T-cell (primary cell): ENCODE measurements at places on chromosomes 1 and 21.

DNA sequence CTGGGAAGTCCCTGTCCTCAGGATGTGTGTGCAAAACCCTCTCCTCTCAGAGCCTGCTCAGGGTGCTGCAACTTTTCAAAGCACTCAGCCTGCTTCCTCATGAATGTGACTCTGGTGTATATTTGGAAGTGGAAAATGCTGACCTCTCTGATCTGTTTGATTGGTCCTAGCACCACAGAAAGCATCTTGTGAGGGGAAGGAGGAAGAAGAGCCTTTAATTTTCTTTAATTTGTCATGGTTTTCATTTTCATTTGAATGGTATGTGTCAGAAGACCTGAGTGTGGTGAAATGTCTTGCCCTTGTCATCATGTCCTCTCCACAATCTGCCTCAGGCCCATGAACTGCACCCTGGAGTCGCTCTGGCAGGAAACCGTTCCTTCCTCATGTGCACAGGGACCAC is 383.5 kb downstream of the NTNG1 start:
- no peaks in the 10 kb centered on the region for H3K27me3 ChIP-seq
- no peaks in the 10 kb centered on the region for H3K36me3 ChIP-seq
- H3K4me1 ChIP-seq, result no peaks in the 10 kb centered on the region
- DNase-seq, result no peak
- no peak overlapping the region for H3K27ac ChIP-seq
- H3K4me3 ChIP-seq, result no peak overlapping the region

DNA sequence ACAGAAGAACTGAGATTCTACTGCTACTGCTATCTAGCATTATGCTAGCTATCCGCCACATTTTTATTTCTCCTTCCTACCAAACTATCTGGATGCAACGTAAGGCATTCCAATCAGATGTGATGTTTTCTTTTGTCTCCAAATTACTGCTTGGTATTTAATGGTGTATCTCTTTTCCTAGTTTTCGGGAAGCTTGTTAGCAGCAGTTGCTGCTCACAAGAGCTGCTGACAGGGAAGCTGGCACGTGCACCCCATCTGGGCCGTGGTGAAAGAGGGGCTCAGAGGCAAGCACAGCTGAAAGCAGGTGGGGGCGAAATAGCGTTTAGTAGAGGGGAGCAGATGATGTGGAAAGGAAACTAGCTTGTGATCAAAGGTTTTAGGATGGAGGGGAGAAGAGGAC is 57.3 kb downstream of the JAK1 start:
- H3K36me3 ChIP-seq, result no peaks in the 10 kb centered on the region
- no peaks in the 10 kb centered on the region for H3K27me3 ChIP-seq
- H3K4me1 ChIP-seq, result peaks cover 23% of the 10 kb centered on the region
- no peak overlapping the region for H3K4me3 ChIP-seq

GRCh38 chr1:177439301-177439700 is 268.5 kb downstream of the BRINP2 start:
- no peak for DNase-seq
- H3K27ac ChIP-seq, result no peak overlapping the region
- H3K4me3 ChIP-seq, result no peak overlapping the region
- no peaks in the 10 kb centered on the region for H3K36me3 ChIP-seq
- no peaks in the 10 kb centered on the region for H3K27me3 ChIP-seq

GRCh38 chr1:235011064-235011598 is 117.5 kb downstream of the TOMM20 start:
- peak overlapping the region; percentile 96 for H3K27ac ChIP-seq
- H3K4me3 ChIP-seq, result peak overlapping the region; percentile 48
- peaks cover 2% of the 10 kb centered on the region for H3K36me3 ChIP-seq
- peaks cover 37% of the 10 kb centered on the region for H3K4me1 ChIP-seq
- H3K27me3 ChIP-seq, result no peaks in the 10 kb centered on the region
- peak; percentile 65 for DNase-seq

- no peak overlapping the region for H3K27ac ChIP-seq
- no peak overlapping the region for H3K4me3 ChIP-seq
- H3K27me3 ChIP-seq, result no peaks in the 10 kb centered on the region
- H3K36me3 ChIP-seq, result no peaks in the 10 kb centered on the region
- DNase-seq, result no peak
- peaks cover 20% of the 10 kb centered on the region for H3K4me1 ChIP-seq
Observed at GRCh38 chr1:17441265-17441992, 2.0 kb upstream of the RCC2 start.

DNA sequence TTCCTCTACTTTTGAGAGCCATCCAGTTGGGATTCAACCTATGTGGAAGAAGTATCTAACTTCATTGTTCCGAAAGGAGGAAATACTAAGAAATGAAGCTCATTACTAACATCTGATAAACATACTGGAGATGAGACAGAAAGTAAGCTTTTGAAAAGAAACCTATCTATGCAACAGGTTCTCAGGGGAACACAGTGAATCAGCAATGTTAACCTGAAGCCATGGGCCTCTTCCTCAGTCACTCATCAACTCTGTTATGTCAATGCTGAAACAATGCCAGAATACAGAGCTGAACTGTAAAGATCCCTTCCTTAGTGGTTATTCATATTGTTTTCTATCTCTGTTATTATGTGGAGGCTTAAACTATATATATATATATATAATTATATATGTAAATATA is 55.5 kb upstream of the ESRRG start:
- DNase-seq, result no peak
- no peak overlapping the region for H3K4me3 ChIP-seq
- H3K36me3 ChIP-seq, result no peaks in the 10 kb centered on the region
- H3K27me3 ChIP-seq, result no peaks in the 10 kb centered on the region
- no peaks in the 10 kb centered on the region for H3K4me1 ChIP-seq
- no peak overlapping the region for H3K27ac ChIP-seq

DNA sequence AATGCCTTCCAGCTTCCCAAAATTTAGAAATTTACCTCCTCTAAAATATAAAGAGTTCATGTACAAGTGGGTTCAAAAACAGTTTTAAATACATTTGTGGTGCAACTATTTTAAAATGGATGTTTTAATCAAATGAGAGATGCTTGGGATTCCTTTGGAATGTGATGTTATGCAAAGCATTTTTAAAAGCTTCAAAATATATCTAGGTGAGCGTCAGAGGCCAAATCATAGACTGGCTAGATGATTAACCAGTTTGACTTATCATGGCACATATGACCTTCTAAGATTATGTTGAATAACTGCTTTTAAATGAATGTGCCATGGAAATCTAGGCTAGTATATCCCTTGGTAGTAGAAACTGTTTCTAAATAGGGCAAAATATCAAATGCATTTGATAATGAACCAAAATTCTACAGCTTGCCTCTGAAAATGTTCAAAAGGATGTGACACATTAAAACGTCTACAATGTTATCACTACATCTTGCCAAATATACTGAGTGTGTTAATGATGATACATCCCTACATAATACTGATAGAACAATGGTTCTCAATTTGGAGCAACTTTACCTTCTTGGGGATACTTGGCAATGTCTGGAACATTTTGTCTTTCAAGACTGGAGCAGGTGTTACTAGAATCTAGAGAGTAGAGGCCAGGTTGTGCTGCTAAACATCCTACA is 650.9 kb upstream of the ADGRL2 start:
- H3K27me3 ChIP-seq, result no peaks in the 10 kb centered on the region
- H3K4me3 ChIP-seq, result no peak overlapping the region
- no peaks in the 10 kb centered on the region for H3K36me3 ChIP-seq
- no peak overlapping the region for H3K27ac ChIP-seq
- no peak for DNase-seq
- H3K4me1 ChIP-seq, result no peaks in the 10 kb centered on the region

DNA sequence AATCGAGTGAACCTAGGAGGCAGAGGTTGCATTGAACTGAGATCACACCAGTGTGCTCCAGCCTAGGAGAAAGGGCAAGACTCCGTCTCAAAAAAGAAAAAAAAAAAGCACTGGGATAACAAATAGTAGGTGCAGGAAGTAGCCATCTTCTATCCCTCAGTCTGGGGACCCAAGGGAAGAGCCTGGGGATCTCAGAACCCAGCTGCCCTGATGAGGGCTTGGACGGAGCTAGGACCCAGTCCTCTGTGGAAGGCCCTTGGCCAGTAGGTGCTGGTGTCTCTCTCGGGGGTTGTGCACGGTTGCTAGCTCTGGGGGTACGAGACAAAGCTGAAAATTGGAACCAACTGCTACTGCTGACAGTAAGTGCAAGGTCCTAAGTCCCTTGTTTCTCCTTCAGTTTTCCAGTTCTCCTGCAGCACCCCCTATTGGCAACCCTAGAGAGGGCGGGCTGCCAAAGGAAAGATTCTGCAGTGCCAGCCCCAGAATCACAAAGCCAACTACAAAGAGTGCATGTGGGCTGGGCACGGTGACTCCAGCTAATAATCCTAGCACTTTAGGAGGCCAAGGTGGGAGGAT is 57.6 kb upstream of the KIF1B start:
- H3K36me3 ChIP-seq, result peaks cover 10% of the 10 kb centered on the region
- no peak for DNase-seq
- no peaks in the 10 kb centered on the region for H3K27me3 ChIP-seq

- no peak overlapping the region for H3K27ac ChIP-seq
- H3K27me3 ChIP-seq, result no peaks in the 10 kb centered on the region
- peaks cover 2% of the 10 kb centered on the region for H3K36me3 ChIP-seq
- no peak overlapping the region for H3K4me3 ChIP-seq
- H3K4me1 ChIP-seq, result peaks cover 7% of the 10 kb centered on the region
Observed at GRCh38 chr1:206461602-206462455, 8.4 kb upstream of the IKBKE start.

DNA sequence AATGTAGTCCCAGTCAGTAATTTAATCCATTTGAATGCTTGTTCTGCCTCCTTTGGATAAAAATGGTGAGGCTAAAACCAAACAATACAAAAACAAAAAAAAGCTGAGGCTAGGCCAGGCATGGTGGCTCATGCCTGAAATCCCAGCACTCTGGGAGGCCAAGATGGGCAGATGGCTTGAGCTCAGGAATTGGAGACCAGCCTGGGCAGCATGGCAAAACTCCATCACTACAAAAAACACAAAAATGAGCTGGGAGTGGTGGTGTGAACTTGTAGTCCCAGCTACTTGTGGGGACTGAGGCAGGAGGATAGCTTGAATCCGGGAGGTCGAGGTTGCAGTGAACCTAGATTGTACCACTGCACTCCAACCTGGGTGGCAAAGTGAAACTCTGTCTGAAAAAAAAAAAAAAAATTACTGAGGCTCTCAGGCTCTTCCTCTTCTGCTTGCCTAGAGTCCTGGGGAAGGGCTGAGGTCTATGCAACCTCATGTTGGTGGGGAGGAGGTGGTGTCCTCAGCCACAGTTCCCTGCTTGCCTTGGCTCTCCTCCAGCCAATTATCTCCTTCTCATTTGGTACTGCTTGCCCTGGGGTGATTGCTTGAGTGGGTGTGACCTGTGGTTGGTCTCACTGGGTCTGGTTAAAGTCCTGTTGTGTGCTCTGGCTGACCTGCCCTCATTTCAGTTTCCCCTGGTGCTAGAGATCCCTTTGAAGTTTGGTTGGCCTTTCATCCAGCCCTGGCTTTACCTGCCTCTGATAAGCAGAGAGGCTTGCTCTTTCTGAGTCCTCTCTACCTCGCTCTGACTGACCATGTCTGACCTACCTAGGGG is 20.9 kb downstream of the S1PR1 start:
- H3K36me3 ChIP-seq, result no peaks in the 10 kb centered on the region
- no peak overlapping the region for H3K4me3 ChIP-seq
- peaks cover 32% of the 10 kb centered on the region for H3K4me1 ChIP-seq
- H3K27ac ChIP-seq, result peak overlapping the region; percentile 58

DNA sequence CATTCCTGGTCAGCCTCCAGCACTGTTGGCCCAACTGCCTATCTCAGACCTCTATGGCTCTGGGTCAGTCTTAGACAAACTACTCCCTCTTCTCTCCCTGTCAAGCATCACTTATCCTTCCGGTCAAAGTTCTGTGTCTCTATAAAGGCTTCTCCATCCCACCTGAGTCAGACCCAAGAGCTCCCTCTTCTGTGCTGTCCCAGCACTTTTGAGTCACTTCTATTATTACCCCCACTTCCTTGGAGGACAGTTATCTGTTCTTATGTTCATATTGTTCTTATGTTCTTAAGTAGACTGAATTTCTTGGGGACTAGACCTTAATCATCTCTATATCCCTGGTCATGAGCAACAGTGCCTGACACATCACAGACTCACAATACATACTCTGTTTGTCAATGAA is 29.2 kb upstream of the IL10 start:
- peaks cover 4% of the 10 kb centered on the region for H3K27me3 ChIP-seq
- no peak overlapping the region for H3K27ac ChIP-seq
- no peak overlapping the region for H3K4me3 ChIP-seq
- DNase-seq, result no peak
- H3K36me3 ChIP-seq, result no peaks in the 10 kb centered on the region

DNA sequence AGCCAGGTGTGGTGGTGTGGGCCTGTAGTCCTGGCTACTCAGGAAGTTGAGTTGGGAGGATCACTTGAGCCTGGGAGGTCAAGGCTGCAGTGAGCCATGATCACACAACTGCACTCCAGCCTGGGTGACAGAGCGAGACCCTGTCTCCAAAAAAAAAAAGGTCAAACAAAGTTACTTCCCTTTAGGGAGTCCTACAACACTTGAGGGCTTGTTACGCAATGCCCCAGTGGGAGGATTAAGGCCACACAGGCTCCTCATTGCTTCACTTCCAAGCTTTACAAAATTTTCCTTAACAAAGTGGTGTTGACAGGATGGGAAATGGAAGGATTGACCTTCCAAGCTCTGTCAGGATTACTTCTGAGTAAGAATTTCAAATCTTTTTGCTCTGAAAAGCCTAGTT is 6.2 kb upstream of the EXTL1 start:
- H3K4me1 ChIP-seq, result peaks cover 5% of the 10 kb centered on the region
- no peak for DNase-seq
- peaks cover 11% of the 10 kb centered on the region for H3K27me3 ChIP-seq
- no peak overlapping the region for H3K27ac ChIP-seq
- H3K36me3 ChIP-seq, result no peaks in the 10 kb centered on the region

DNA sequence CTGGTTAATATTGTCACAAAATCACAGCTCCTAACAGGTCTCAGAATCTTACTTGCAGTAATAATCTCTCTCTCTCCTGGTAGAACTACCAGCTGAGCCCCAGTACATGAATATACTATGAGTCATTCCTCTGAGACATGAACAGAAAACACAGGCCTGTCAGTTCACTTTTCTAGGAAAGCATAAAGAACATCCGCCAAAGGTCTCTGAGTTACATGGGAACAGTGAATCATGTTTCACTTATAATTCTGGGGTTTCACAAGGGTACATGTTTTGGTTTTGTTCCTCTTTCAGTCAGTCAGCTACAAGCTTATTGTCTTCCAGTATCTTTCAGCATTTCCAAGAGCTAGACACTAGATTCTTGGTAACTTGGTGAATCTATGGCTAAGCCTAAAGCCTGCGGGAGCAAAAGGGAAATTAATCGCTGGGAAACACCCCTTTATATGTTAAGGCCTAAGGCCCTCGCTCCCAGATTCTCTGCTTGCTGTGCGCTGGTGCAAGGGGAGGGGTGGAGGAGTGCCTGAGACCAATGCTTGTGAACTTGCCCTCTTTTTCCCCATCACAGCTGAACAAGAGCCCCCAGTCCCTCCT is 31.7 kb downstream of the IFNGR2 start:
- H3K4me1 ChIP-seq, result no peaks in the 10 kb centered on the region
- H3K27ac ChIP-seq, result peak overlapping the region; percentile 6
- no peaks in the 10 kb centered on the region for H3K27me3 ChIP-seq
- H3K4me3 ChIP-seq, result no peak overlapping the region
- peaks cover 21% of the 10 kb centered on the region for H3K36me3 ChIP-seq
- no peak for DNase-seq

- H3K4me3 ChIP-seq, result no peak overlapping the region
- peaks cover 15% of the 10 kb centered on the region for H3K4me1 ChIP-seq
- no peak overlapping the region for H3K27ac ChIP-seq
Observed at GRCh38 chr1:156689953-156690674, 12.9 kb upstream of the NES start.

GRCh38 chr1:53115403-53116306 is 26.8 kb downstream of the SLC1A7 start:
- no peak overlapping the region for H3K4me3 ChIP-seq
- no peaks in the 10 kb centered on the region for H3K36me3 ChIP-seq
- H3K27me3 ChIP-seq, result peaks cover 26% of the 10 kb centered on the region
- DNase-seq, result no peak
- no peaks in the 10 kb centered on the region for H3K4me1 ChIP-seq
- H3K27ac ChIP-seq, result no peak overlapping the region
